Mammary microvascular endothelial cell (primary cell): ENCODE measurements at places on chromosomes 12 and 14. TPM values are rescaled to one million over a fixed set of nuclear protein-coding genes. Genes with fewer than 3 reads are reported as not detected.

Gene IL26
- not detected in 2 replicates for total RNA-seq

Gene DDN
- under 0.01 TPM in 1 of 2 replicates, not detected in the other for total RNA-seq

Gene ACSS3
- not detected in 2 replicates for total RNA-seq

Gene GCN1
- total RNA-seq = 72.3 and 80.8 TPM in 2 replicates

Gene HOMEZ
- total RNA-seq = 5.9 and 6.7 TPM in 2 replicates

Gene PPP1R12A
- 38.3 and 55.6 TPM in 2 replicates for total RNA-seq

Gene TMEM179
- 0.73 TPM in 1 of 2 replicates, not detected in the other for total RNA-seq

Gene KRT78
- not detected in 2 replicates for total RNA-seq

Gene FIGNL2
- 0.15 and 0.33 TPM in 2 replicates for total RNA-seq

Gene ABCD4
- total RNA-seq = 26.2 and 30.1 TPM in 2 replicates

Gene CLEC6A
- not detected in 2 replicates for total RNA-seq

Gene ACOT6
- not detected in 2 replicates for total RNA-seq

Gene DHRS2
- total RNA-seq = 0.13 and 0.20 TPM in 2 replicates

Gene KDM2B
- 28.4 TPM in 2 replicates for total RNA-seq

Gene KCNA5
- not detected in 2 replicates for total RNA-seq

Gene KRT7
- total RNA-seq = 332 and 351 TPM in 2 replicates

Gene AQP2
- total RNA-seq = not detected in 2 replicates

Gene SERPINA5
- total RNA-seq = 0.15 TPM in 1 of 2 replicates, not detected in the other

Gene TAS2R42
- total RNA-seq = not detected in 2 replicates

Gene GCH1
- 12.8 and 13.9 TPM in 2 replicates for total RNA-seq

Gene ZC3H10
- total RNA-seq = 2.5 and 3.0 TPM in 2 replicates

Gene OTX2
- not detected in 2 replicates for total RNA-seq

Gene FITM1
- total RNA-seq = 0.10 TPM in 1 of 2 replicates, not detected in the other

Gene ADAMTS20
- total RNA-seq = not detected in 2 replicates

Gene BBOF1
- 0.73 and 1.0 TPM in 2 replicates for total RNA-seq

Gene SYCP3
- not detected in 2 replicates for total RNA-seq

Gene KCNMB4
- under 0.01 and 0.05 TPM in 2 replicates for total RNA-seq

Gene CLEC4C
- total RNA-seq = not detected in 2 replicates

Gene KCNA1
- not detected in 2 replicates for total RNA-seq

Gene TMEM121
- 0.93 and 1.8 TPM in 2 replicates for total RNA-seq

Gene AICDA
- total RNA-seq = not detected in 2 replicates

Gene RTL1
- not detected in 2 replicates for total RNA-seq

Gene NAV3
- 15.5 and 18.6 TPM in 2 replicates for total RNA-seq

Gene PAX9
- total RNA-seq = not detected in 2 replicates

Gene PIANP
- total RNA-seq = not detected in 2 replicates

Gene SAMD15
- total RNA-seq = 0.53 and 0.64 TPM in 2 replicates

Gene LRRC74A
- not detected in 2 replicates for total RNA-seq

Gene KRT2
- not detected in 2 replicates for total RNA-seq

Gene MYRFL
- total RNA-seq = not detected in 2 replicates

Gene RNASE2
- total RNA-seq = not detected in 2 replicates

Gene KRT77
- not detected in 2 replicates for total RNA-seq

Gene DNAL1
- total RNA-seq = 5.3 and 10.7 TPM in 2 replicates

Gene GYS2
- total RNA-seq = not detected in 2 replicates

Gene TAS2R30
- total RNA-seq = 0.05 and 0.20 TPM in 2 replicates

Gene NR1H4
- total RNA-seq = not detected in 2 replicates

Gene RAD52
- total RNA-seq = 4.6 and 10.2 TPM in 2 replicates
